ENCODE measurements at places on chromosomes 3 and 15.

DNA sequence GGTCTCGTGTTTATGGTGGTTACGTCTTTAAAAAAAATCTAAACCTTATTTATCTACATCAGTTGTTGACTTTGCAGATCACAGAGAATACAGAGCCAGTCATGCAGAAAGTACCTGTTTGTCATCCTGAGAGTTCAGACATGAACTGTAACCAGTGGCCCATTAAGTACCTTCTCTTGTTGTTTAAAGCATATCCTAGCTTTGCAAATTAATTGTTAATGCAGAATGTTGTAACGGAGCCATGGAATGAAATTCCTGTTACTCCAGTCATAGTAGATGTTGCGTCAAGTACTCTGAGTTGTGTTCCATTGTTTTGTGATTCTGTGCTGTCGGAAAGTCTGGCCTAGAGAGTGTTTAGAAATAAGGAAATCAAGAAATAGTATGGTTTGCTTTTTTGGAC, 205.2 kb downstream of the RBMS3 start:
- DNase-seq = no peak

GRCh38 chr3:62569609-62570008, 196.3 kb upstream of the FEZF2 start:
- DNase-seq = no peak

GRCh38 chr3:53196575-53197407, 35.8 kb downstream of the PRKCD start:
- DNase-seq = no peak

DNA sequence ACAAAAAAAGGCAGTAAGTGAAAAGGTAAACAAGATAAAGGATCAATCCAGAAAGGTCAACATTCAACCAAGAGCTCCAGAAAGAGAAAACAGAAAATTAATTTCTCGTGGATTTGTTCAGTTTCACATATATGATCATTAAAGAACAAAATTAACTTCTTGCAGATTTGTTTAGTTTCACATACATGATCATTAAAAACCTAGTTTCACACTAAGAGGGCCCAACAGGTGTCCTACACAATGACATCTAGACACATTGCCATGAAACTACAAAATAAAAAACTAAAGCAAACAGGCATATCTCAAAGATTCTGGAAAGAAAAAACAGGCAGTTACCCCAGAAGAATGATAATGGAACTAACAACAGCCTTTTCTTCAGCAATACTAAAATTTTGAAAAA, 22.1 kb downstream of the PHC3 start:
- no peak for DNase-seq

GRCh38 chr3:30475038-30475808, 131.2 kb upstream of the TGFBR2 start:
- DNase-seq = no peak

GRCh38 chr3:43248185-43248583, 38.2 kb upstream of the SNRK start:
- DNase-seq = no peak

DNA sequence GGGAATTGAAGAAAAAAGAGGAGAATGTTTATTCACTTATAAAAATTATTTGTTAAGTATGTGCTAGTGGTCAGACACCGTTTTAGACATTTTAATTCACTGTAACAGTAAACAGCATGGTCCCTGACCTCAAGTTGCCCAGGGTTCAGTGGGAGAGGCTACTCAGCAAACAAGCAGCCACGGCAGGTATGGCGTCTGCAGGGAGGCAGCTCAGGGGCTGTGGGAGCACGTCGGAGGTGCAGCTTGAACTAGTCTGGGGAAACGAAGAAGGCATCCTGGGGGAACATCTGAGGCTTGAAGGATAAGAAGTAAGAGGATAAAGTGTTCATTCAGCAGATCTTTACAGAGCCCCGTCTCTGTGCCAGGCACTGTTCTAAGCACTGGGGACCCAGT, 66.0 kb downstream of the CRTC3 start:
- peak; percentile 21 for DNase-seq

GRCh38 chr15:93168910-93169309, 79.9 kb upstream of the RGMA start:
- no peak for DNase-seq

GRCh38 chr3:69020424-69020823, 6.9 kb upstream of the EOGT start:
- DNase-seq = no peak

GRCh38 chr15:39850436-39850835, 67.8 kb upstream of the FSIP1 start:
- DNase-seq = no peak

DNA sequence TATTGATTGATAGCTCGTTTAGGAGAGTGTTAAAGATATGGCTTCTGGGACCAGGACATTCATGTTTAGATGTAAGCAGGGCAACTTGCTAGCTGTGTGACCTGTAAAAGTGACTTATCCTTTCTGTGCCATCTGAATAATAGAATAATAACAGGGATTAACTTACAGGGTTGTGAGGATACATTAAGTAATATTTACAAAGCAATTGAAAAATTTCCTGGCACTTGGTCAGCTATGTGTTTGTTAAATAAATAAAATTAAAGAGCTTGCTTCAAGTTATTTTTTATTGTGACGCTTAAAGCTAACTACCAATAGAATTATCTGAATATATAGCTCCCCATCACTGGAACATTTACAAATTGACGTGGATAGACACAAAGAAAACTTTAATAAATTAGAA, 287.9 kb upstream of the CDIN1 start:
- no peak for DNase-seq

DNA sequence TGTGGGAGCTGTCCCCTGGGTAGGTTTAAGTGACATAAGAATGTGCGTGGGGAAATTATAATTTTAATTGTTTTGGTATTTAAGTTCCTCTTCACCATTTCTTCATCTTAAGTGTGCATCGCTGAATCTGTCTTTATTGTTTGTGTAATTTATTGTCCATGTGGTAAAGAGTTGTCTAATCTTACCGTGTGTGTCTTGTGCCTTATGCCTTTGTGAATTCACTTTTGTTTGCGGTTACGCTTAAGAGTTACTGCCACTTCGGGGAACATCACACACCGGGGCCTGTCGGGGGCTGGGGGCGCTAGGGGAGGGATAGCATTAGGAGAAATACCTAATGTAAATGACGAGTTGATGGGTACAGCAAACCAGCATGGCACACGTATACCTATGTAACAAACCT, 767 bp downstream of the WDR48 start:
- DNase-seq = no peak

GRCh38 chr15:36109943-36110658, 469.3 kb upstream of the CDIN1 start:
- DNase-seq = no peak

DNA sequence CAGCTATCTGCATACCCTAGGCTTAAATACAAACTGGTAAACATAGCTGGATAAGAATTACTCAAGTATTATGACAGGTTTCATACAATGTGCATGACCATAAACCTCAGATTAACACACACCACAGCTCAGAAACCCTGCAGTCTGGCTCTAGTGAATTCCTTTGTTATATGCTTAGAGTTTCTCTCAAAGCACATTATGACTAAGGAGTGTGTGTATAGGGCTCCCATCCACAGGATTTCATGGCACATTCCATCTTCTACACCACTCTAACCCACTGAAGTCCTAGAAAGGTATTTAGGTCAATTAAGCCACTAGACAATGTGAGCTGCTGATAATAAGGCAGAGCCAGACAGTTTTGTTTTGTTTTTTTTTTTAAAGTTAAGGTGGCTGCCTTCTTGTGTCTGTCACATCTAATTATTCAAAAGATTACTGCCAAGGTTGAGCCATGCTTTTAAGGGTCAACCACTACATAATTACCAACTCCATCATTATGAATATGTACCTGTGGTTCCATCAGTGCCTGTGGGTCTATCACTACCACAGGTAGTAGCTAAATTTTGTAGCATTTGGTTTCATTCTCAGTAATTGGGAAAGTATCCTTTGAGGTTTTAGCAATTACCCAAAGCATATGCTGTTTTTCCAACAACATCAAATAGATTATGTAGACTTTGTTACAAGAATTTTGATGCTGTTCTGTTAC, 107.0 kb downstream of the ALCAM start:
- no peak for DNase-seq

DNA sequence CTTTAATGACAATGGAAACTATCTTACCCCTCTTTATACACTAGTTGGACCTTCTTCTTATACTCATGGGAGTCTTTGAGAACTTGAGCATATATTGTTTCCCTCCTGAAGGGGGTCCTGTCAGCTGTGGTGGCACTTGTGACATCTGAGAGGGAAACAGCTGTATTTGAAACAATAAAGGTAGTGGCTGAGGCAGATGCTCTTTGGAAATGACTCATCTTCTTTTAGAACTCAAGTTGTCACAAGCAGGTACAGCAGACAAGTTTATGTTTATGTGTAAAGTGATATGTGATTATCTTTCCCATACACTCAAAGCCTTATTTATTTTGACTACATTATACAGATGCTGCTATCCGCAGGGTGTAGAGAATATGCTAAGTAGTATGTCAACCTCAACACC, 220.0 kb upstream of the GRM7 start:
- no peak for DNase-seq

DNA sequence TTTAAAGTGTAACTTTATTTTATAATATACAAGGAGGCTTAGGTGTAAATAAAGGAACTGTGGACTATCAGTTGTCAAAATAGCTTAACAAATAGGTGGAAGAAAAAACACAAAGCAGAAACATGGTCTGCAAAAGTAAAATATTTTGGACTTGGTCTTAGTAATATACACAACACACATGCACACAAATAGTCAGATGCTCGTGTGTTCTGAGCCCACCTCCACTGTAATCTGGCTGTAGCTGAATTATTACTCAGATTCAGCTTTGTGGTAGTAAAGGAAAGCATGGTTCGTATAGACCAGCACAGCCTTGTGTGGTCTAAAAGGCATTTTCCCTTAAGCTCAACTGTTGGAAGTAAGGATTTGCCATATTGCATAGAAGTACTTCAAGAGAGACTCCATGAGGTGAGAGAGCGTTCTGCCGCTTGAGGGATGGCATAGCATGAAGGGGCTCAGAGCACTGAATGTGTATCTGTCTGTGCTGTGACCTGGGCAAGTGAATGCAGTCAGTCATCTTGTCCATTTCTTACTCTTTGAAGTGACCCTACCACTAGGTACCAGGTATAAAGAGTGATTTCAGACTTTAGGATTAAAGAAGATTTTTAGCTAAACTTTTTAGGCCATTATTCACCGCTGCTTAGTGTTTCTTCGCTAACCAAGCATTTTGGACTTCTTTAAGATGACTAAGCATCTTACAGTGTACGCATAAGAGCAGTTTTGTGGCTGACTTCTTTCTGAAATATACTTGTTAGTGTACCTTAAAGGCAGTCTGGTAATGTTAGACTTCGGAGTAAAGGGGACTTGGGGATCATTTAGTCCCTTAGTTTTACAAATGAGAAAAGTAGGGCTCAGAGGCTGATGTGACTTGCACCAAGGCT, 15.2 kb downstream of the TPM1 start:
- DNase-seq = no peak

- DNase-seq = no peak
Measured at GRCh38 chr3:15428539-15428938, 1.1 kb downstream of the EAF1 start.

- no peak for DNase-seq
Measured at GRCh38 chr3:58093574-58094195, 85.5 kb downstream of the FLNB start.

DNA sequence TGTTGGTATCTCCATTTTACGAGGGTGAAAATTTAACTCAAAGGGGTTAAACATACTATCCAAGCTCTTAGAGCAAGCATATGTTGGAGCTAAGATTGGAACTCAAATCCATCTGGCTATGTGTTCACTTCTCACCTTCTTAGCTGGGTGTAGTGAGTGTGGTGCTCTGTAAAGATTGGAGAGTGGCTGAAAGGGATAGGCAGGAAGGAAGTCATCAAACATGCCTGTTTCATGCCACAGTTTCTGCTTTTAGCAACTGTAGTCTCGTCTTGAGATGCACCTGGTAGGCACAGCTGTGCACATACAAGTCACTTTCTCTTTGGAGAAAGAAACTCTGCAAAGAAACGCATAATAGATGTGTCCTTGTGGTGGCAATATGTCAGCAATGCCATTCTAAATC, 189.1 kb upstream of the MDFIC2 start:
- no peak for DNase-seq

DNA sequence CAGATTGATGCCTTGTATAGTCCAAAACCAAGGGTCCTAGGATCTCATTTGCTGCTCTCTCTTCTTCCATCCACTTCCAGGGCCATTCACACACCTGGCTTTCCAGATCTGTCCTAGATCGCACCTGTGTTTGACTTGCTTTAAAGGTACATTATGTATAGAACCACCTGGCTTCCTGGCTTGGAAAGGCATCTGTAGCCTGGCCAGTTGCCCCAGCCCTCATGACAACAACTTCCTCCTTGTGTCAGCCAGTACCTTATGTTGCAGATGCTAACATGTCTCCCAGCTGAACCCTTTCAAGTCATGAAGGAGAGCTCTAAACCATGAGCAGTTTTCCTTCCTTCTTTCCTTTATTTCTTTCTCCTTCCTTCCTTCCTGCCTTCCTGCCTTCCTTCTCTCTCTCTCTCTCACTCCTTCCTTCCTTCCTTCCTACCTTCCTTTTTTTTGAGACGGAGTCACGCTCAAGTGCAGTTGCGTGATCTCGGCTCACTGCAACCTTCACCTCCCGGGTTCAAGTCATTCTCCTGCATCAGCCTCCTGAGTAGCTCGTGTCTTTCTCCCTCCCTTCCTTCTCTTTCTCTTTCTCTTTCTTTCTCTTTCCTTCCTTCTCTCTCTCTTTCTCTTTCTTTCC, 2.5 kb upstream of the HTR3C start:
- no peak for DNase-seq

DNA sequence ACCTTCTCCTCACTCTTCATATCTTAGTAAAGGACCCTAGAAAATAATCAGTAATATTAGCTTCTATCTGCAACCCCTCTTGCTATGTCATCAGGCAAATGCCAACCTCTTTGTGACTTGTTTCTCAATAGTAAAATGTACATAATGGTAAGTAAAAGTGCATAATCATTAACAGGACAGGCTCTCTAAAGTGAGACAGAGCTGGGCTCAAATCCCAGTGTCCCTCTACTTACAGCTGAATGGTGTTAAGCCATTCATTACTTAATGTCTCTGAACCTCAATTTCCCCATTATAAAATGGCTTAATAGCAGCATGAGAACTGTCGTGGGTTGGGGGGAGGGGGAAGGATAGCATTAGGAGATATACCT, 62.6 kb upstream of the ATP11B start:
- DNase-seq = no peak

GRCh38 chr3:73086071-73086494, 24.6 kb downstream of the EBLN2 start:
- DNase-seq = peak; percentile 47

DNA sequence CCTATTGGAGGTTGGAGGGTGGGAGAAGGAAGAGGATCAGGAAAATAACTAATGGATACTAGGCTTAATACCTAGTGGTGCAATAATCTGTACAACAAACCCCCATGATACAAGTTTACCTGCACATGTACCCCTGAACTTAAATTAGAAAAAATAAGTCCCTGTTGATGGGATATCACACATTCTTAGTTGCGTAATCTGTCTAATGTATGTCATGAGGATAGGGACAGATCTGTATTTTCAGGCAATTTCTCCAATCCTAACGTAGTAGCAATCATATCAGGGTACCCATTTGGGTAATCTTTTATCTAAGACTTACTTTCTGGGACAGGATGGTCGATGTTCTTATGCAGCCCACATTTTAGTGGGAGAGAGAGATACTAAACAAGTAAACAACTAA, 239.1 kb upstream of the AZI2 start:
- no peak for DNase-seq
